Breast epithelium (tissue), 4 donors: ENCODE measurements at places on chromosomes 12 and 14. TPM values are rescaled to one million over a fixed set of nuclear protein-coding genes. Genes with fewer than 3 reads are reported as not detected.
A peak's percentile ranks its signal among the peaks of the same experiment; 100 is the strongest.

DNA sequence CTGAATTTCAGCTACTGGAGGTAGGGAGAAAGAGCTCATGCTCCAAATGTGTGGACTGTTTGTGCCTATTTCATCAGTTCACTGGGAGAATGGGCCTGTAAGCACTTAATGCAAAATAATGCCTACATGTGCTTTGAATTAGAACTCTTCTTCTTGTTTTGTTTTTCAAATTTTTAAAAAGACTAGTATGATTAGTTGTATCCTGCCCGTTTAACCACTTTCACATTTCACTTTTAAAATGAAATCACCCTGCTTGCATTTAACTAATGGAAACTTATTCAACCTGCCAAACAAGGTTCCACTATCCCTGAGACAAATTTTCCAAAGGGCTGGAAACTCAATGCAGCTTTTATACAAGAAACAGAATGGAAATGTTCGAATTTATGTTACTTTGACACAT is 79.7 kb downstream of the SAMD4A start:
- H3K4me3 ChIP-seq, result no peak overlapping the region
- DNase-seq, result no peak
- no peaks in the 10 kb centered on the region for H3K4me1 ChIP-seq

DNA sequence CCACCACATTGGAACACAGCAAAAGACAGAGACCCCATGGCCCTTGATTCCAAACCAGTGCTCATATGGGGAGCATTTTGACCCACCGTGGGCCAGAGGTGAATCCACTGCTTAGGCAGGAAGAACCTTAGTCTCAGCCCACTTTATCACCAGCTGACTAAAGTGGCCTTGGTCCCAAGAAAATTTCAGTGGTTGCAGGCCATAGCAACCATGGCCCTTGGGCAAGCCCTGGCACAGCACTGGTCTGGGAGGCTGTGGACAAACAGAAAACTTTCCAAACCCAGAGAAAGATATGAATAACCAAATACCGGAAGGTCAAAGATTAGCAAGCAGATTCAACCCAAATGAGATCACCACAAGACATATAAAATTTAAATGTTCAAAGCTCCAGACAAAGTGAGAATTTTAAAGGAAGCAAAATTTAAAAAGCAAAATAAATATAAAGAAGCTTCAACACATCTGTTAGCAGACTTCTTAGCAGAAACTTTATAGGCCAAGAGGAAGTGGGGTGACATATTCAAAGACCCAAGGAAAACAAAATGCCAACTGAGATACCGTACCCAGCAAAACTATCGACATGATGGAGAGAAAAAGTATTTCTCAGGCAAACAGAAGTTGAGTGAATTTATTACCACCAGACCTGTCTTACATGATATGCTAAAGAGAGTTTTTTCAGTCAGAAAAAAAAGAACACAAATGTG is 7.8 kb downstream of the KLRK1 start:
- no peaks in the 10 kb centered on the region for H3K27me3 ChIP-seq
- H3K27ac ChIP-seq, result no peak overlapping the region
- H3K4me3 ChIP-seq, result no peak overlapping the region
- H3K4me1 ChIP-seq, result no peaks in the 10 kb centered on the region
- no peak for DNase-seq

DNA sequence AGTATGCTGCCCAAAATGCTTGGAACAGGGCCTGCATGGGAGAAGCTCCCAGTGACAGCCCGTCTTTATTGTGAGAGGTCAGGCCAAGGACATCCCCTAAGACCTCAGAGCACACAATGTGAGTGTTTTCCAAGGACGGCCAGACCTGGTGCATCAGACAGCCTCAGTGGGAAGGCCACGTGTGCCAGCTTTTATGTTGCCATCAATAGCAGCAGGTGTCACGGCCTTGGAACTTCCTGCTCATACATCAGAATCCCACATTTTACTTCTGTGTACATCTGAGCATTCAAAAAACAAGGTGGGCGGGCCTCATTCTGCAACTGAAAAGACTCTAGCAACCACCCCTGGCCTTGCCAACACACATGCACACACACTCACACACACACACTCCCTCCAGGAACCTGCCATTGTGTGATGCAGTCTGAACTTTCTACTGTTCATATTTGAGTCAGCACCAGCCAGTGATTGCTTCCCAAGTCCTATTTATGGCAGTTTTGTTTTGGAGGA is 753.1 kb upstream of the TBX3 start:
- no peak for DNase-seq
- no peaks in the 10 kb centered on the region for H3K27me3 ChIP-seq
- H3K27ac ChIP-seq, result no peak overlapping the region
- no peaks in the 10 kb centered on the region for H3K4me1 ChIP-seq

DNA sequence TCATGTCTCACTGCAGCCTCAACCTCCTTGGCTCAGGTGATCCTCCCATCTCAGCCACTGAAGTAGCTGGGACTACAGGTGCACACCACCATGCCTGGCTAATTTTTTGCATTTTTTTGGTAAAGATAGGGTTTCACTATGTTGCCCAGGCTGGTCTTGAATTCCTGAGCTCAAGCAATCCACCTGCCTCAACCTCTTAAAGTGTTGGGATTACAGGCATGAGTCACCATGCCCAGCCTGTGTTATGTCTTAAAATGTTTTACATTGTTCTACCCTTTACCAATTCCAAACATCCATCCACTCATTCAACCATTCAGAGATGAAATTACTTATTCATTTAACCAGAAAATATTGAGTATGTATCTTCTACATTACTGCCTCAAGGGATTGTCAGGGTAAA is 111.6 kb upstream of the BTG1 start:
- no peaks in the 10 kb centered on the region for H3K27me3 ChIP-seq
- no peak overlapping the region for H3K27ac ChIP-seq
- H3K4me3 ChIP-seq, result no peak overlapping the region
- no peaks in the 10 kb centered on the region for H3K36me3 ChIP-seq

- DNase-seq, result no peak
- H3K27ac ChIP-seq, result no peak overlapping the region
- no peak overlapping the region for H3K4me3 ChIP-seq
- H3K36me3 ChIP-seq, result no peaks in the 10 kb centered on the region
- no peaks in the 10 kb centered on the region for H3K27me3 ChIP-seq
- no peaks in the 10 kb centered on the region for H3K4me1 ChIP-seq
These were observed 75.6 kb downstream of the GALNT4 start for GRCh38 chr12:89448951-89449371.

- no peak for DNase-seq
- H3K4me3 ChIP-seq, result no peak overlapping the region
- H3K4me1 ChIP-seq, result no peaks in the 10 kb centered on the region
These were observed 195.7 kb downstream of the RBM19 start for GRCh38 chr12:113770389-113770865.

DNA sequence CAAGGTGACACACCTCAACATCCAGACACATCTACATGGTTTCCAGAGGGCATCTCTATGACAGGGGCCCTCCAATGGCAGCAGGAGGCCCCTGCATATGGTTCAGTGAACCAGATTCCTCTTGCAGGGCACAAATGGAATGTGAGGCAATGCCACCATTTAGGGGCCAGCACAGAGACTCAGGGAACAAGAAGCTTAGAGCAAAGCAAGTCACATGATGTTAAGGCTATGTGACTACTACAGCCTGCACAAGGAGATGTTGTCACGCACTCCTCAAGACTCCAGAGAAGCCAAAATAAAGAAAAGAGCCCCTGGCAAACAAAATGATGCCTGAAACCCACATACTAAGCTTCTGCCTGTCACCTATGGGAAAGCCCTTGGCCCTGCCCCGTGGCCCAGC is 95.2 kb downstream of the RBM19 start:
- H3K27me3 ChIP-seq, result no peaks in the 10 kb centered on the region
- H3K27ac ChIP-seq, result no peak overlapping the region
- DNase-seq, result no peak
- no peaks in the 10 kb centered on the region for H3K4me1 ChIP-seq

DNA sequence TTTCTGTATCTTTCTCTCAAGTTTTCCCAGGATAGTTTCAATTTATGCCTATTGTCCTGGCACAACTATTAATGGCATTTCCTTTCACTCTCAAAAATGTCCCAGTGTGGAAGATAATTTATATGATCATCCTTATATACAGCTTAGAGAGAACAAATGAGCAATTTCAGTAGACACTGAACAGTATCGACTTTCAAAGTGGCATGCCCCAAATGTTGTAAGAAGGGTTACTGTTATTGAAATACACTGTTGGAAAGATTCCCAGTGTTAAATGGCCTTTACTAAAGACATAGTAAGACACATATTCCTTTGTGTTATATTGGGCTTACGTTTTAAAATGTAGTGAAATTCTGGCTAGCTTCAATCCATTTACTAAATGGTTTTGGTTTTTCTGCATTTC is 202.3 kb upstream of the CDKN3 start:
- H3K36me3 ChIP-seq, result no peaks in the 10 kb centered on the region
- H3K4me1 ChIP-seq, result no peaks in the 10 kb centered on the region
- H3K27me3 ChIP-seq, result no peaks in the 10 kb centered on the region
- DNase-seq, result no peak

GRCh38 chr14:91348845-91349465 is 68.7 kb downstream of the CCDC88C start:
- no peaks in the 10 kb centered on the region for H3K36me3 ChIP-seq
- no peak for DNase-seq
- peak overlapping the region; percentile 41 for H3K27ac ChIP-seq
- H3K27me3 ChIP-seq, result no peaks in the 10 kb centered on the region

DNA sequence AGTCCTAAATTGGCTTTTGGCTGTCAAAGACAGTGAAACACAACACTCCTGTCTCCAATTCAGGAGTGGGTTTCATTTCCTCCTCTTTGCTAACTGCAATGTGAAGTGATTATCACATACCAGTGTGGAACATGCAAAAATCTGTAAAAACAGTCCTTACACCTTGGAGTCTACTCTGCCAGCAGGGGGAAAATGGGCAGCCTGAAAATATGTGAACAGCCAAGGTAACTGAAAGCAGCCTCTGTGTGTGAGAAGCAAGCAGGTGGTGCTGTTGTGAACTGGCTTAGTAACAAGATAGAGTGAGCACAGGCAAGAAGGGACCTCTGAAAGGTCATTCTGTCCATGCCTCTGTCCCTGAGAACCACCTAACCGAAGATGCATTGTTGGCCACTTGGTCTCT is 6.0 kb downstream of the PRMT8 start:
- DNase-seq, result no peak
- no peaks in the 10 kb centered on the region for H3K4me1 ChIP-seq
- no peak overlapping the region for H3K4me3 ChIP-seq
- no peak overlapping the region for H3K27ac ChIP-seq
- H3K36me3 ChIP-seq, result no peaks in the 10 kb centered on the region
- H3K27me3 ChIP-seq, result peaks cover 41% of the 10 kb centered on the region

DNA sequence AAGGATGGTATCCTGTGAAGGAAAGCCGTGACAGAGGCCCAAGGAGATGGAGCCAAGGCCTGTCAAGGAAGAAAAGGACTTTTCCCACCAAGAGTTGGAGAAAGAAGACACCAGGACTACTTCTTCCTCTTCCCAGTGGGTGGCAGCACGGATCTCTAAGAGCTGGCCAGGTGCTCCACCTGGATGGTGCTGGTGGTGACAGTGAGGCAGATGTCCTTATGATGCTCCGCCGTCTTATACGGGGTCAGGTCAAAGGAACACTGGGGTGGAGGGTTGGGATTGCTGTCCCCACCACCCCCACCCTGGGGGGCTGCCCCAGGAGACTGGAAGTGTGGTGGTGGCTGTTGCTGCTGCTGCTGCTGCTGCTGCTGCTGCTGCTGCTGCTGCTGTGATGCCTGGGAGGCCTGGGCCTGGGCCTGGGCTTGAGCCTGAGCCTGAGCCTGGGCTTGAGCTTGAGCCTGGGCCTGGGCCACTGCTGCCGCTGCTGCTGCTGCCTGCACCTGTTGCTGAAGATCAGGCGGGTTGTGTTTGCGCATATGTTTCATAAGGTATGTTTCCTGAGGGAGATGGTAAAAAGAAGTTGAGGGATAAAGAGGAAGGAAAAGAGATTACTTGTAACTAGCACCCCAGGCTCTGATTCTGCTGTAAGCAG is 4.8 kb upstream of the ING4 start:
- no peaks in the 10 kb centered on the region for H3K27me3 ChIP-seq
- H3K27ac ChIP-seq, result no peak overlapping the region
- H3K36me3 ChIP-seq, result peaks cover 30% of the 10 kb centered on the region
- no peaks in the 10 kb centered on the region for H3K4me1 ChIP-seq
- DNase-seq, result no peak

DNA sequence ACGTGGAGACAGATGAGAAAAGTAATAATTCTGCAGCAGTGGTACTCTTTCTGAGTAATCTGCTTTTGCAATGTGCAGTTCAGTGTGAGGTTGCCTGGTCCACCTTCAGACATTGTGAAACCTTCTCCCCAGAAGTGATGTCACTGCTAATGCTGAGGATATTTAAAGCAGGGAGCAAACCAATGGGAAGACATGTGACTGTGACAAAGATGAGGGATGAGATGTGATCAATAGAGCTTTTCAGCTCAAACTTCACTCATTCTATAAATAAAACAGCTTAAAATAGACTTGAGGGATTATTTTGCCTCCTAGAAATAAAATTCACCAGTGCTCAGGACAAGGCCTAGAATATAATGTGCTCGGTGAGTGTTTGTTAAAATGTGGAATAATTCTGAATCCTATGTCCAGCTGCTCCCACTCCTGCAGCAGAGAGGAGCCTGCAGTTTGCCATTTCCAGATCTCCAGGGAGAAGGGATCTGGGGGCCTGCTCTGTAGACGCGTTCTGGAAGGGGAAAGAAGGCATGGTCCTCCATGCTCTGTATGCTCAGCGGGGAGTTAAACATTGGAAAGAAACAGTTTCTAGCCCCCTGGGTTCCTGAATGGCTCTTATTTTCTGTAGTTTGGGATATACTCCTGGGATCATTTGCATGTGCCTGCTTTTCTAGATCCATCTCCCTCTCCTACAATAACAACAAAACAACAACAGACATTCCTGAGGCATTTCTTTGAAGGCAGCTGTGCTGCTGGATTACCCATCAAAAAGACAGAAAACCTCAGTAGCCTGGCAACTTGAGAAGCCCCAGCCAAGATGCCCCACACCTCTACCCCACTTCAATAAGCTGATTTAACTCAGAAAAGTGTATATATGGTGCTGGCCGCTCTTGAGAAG is 8.9 kb downstream of the SLC7A8 start:
- no peaks in the 10 kb centered on the region for H3K36me3 ChIP-seq
- H3K4me1 ChIP-seq, result no peaks in the 10 kb centered on the region
- H3K27ac ChIP-seq, result peak overlapping the region; percentile 74
- H3K27me3 ChIP-seq, result no peaks in the 10 kb centered on the region

GRCh38 chr14:72611506-72611905 is 282.4 kb downstream of the DPF3 start:
- no peak overlapping the region for H3K27ac ChIP-seq
- H3K36me3 ChIP-seq, result no peaks in the 10 kb centered on the region
- no peaks in the 10 kb centered on the region for H3K27me3 ChIP-seq
- DNase-seq, result no peak
- no peak overlapping the region for H3K4me3 ChIP-seq

DNA sequence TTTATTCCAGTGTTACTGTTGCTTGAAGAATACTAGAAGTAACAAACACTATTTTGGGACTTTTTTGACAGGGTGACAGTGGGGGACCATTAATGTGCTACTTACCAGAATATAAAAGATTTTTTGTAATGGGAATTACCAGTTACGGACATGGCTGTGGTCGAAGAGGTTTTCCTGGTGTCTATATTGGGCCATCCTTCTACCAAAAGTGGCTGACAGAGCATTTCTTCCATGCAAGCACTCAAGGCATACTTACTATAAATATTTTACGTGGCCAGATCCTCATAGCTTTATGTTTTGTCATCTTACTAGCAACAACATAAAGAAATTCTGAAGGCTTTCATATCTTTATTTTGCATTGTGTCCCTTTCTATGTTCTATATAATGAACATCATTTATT is 44.5 kb downstream of the TMPRSS12 start:
- DNase-seq, result no peak
- no peak overlapping the region for H3K4me3 ChIP-seq
- no peak overlapping the region for H3K27ac ChIP-seq
- H3K27me3 ChIP-seq, result no peaks in the 10 kb centered on the region

Gene KRT6C
- not detected for total RNA-seq

Gene CLEC6A
- total RNA-seq, result not detected

Gene TMCC3
- 8.3 TPM for total RNA-seq

Gene ESRRB
- 0.16 TPM for total RNA-seq

Gene CARMIL3
- 0.16 TPM for total RNA-seq
